Stimulated activated CD8-positive, alpha-beta memory T cell treated with anti-CD3 and anti-CD28 coated beads, Interleukin-12 subunit alpha, Interleukin-12 subunit beta, amount 100 ng/mL, for 4 hours (primary cell): ENCODE measurements at places on chromosomes 6 and 20.

GRCh38 chr6:125480571-125480970, 178.8 kb upstream of the HDDC2 start:
- no peak for DNase-seq

DNA sequence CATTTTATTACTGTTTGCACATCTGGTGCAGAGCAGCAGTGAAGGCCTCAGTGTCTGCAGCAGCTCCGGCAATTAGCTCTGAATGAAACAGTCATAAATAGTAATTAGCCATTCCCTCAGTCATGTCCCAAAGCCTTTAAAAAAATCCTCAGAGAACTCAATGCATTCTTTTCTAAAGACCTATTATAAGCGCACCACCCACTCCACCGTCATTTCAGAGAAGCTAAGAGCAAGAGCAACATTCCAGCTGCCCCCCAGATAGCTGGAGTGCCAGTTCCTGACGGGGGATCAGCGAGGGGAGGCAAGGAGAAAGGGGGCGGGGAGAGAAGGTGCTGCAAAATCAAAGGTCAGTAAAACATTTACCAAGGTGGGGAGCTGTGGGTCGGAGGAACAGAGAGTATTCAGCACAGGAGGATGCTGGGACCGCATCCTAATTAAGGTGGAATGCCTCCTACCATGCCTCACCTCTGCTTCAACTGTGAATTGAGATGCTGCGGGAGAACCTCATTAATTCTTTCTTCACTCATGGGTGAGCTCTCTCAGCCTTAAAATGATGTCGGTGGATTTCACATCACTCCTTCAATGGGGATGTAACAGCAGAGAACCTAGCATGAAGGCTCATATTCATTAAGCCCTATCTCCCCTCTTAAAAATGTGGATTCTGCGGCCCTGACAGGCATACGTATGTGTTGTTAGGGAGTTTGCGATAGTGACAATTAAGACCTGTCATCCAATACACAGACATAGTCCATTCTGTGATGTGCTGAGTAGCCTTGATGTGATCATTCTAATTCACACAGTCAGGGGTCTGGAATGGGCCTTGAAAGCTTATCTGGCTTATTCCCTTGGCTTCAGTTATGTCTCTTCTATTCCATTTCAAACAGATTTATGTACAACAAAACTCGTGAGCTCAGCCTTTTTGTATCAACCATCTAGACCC, 469.5 kb upstream of the NRSN1 start:
- no peak for DNase-seq

- DNase-seq, result no peak
Observed at GRCh38 chr6:40999569-40999968, 39.5 kb downstream of the UNC5CL start.

GRCh38 chr6:112366695-112367553, 19.8 kb downstream of the RFPL4B start:
- no peak for DNase-seq

DNA sequence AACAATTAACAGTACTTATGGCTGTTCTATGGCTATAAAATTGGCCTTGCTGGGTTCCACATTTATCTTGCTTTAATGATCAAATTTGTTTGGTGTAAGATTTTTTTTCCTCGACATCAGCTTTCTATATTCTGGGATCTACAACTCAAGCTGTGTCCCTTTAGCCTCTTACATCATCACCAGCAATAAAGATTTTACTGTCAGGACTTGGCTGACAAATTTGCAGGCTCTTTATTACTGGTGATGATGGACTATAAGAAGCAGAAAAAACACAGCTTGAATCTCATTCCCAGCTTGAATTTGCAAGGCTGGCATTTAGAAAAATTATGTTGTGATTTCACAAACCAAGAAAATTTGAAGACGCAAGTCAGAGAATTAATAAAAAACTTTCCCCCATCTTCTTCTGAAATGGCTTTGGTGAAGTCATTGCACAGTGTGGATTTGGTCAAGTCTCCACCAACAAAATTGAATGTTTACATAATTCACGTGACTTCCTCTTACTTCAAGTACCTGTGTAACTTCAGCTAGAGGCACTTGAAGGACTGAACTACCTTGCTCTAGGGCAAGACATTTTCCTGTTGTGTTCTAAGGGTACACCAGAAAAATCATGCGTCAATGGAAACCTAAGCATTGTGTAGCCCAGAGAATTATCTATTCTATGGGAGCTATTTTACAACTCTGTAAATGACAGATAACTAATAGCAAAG, 175.0 kb downstream of the CBLN4 start:
- no peak for DNase-seq

DNA sequence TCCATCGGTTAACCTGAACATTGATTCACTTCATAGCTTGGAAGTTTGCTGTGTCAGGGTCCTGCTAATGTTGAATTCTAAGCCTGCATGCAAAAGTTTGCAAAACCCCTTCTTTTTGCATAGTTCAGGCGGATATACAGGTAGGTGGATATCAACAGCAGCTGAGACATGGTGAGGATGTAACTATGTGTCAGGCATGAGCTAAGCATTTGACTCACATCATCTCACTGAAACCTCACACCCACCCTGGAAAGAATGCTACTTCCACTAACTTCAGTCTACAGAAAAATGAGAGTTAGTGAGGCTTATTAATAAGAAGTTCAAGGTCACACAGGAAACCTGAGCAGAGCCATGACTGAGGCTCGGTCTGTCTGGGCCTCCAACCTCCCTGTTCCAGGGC, 276.9 kb downstream of the BMP7 start:
- no peak for DNase-seq

GRCh38 chr6:42745083-42745639, 742 bp downstream of the TBCC start:
- peak; percentile 15 for DNase-seq

DNA sequence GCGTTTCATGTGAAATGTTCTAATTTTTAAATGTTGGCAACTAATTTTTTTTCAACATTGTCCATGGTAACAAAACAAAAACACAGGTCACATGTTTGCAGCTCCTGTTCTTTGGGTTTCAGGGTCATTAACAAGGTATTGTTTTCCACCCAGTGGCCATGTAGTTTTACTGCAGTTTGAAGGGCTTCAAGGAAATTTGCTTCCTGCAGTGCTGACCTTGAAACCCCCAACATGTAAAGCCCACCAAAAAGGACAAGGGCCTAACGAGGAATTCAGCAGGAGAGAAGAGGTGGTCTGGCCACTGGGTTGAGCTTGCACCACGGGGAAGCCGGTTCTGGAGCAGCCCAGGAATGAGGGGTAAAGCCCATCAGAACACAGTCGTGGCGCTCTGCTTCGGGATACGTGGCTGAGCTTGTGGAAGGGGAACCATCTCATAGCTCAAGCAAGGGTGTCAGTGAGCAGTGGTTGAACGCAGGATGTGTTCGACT, 13.9 kb upstream of the KLHL31 start:
- DNase-seq, result no peak

GRCh38 chr20:9353916-9354276, 160.5 kb upstream of the LAMP5 start:
- no peak for DNase-seq

DNA sequence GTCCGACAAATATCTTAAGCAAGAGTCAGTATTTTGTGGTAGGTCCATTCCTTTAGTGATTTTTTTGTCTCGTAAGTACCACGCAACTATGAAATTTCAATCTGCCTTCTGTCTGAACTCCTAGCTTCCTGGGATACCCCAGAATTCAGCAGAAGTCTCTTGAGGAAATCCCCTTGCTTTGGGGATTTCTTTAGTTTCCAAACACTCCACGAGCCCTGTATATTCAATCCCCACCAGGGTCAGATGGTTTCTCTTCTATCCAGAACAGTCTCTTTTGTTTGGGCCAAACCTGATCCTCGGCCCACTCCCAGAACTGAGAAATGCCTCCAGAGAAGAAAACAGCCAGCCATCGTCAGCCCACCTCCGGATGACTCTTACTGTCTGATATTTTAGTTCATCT, 113.0 kb downstream of the CHD6 start:
- no peak for DNase-seq

DNA sequence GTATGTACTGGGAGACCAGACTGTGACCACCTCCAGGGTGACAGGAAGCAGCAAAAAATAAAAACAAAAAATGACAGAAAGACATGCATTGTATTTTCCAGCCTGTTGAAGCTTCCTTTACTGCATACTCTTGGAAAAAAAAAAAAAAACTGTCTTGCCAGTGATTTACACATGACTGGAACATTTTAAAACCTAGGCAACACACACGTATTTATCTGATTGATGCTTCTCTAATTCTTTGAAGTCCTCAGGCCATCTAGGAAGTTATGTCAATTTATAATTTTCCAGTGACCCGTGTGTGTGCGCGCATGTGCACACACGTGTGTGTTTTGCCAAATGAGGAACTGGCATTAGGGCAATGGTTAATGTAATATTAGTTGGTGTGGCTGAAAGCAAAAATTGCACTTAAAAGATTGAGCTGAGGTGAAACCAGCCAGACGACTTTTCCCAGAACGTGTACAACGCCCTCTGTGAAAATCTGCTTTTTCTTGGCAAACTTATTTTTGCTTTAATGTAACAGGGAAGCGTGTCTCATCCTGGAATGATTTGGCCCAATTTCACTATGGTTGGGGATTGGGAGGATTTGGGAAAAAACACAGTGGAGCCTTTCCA, 315.2 kb downstream of the TFAP2A start:
- no peak for DNase-seq

DNA sequence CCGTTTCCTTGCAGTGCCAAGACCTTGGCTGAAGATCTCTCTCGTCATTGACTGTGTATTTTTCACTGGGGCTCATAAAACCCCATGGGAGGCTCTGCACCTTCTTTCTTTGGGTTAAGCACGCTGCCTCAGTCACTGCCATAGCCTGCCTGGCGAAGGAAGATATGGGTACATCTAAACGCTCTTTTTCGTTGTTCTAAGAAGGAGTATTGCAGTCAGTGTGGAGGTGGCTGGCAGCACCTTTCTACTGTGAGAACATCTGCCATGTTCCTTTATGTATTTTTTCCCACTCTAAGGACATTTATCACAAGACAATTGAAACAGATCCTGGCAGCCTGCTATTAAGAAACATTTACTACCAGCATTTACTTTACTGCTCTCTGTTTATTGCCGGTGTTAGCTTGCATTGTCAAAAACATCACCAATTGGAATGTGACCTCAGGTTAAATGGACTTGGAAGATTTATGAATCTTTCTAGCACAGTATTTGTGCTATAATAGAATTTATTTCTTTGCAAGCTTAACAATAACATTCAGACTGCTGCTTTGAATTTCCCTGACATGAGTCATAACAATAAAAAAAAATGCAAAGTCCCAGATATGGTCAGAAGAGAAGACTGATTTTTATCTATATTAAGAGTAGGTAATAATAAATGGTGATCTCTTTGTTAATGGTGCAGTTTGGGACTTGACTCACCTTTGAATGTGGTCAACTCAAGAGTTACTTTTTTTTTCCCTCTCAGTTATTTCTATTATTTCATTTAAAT, 62.2 kb upstream of the CLDN20 start:
- DNase-seq, result no peak

- no peak for DNase-seq
Observed at GRCh38 chr6:160667639-160668481, 3.8 kb upstream of the LPA start.

DNA sequence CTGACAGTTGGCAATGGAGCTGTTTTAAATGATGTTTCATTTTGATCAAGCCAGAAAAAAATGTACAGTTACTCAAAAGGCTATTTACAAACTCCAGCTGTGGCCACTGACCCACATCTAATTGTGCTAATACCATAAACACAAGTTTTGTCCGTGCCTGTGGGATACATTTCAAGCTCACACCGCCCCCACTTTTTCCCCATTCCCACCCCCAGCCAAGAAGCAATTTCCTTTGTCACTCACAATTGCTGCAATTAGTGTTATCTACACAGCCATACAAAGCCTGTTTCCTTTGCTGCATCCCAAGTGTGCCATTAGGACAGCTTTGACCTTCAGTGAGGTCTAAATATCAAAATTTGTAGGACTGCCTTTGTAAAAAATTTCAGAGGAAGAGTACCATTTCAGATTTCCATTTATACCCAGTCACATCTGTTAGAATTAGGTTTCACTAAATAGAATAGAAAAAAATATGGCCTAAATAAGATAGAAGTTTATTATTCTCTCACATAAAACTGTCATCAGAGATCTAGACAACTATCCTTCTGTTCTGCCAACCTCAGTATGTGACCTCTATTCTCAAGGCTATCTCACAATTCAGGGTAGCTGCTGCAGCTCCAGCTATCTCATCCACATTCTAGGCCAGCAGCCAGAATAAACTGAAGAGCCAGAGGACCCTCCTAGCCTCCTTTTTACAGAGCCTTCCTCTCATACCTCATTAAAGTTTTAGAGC, 202.6 kb downstream of the NFATC2 start:
- no peak for DNase-seq

DNA sequence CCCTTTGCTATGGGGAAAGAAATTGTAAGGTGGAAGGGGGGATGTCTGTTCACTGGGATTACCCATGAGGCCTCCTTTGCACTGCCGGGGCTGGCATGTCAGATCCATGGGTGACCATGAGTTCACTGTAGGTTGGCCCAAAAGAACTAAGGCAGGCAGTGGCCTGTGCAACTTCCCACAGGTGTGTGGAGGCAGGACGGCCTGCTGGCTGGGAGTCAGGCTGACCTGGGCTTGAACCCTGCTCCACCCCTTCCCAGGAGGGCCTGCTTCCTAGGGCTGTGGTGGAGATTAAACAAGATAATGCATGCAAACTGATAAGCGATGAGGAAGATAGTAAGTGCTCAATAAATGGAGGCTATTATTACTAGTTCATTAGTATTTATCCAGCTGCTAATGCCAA, 163.0 kb downstream of the EYA2 start:
- no peak for DNase-seq

DNA sequence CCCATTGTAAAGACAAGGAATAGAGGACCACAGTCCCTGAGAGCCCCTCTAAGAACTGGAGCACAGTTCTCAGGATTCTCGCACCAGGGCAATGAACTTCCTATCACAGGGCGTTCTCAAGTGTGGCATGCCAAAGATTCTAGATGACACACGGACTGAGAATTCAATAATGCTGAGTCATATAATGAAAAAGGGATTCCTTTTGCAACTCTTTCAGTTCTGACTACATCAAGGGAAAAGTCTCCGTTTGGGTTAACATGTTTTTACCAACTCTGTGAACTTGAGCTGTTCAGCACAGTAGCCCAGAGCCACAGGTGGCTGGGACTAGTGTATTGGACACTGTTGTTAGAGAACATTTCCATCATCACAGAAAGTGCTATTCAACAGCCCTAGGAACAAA, 3.4 kb downstream of the MED20 start:
- no peak for DNase-seq

GRCh38 chr6:17413313-17413750, 19.9 kb downstream of the CAP2 start:
- DNase-seq, result no peak

GRCh38 chr6:84556541-84557335, 207.7 kb downstream of the TBX18 start:
- no peak for DNase-seq

GRCh38 chr6:96841345-96841744, 4.1 kb upstream of the GPR63 start:
- DNase-seq, result no peak
